Vagina (tissue), 2 donors: ENCODE measurements at places on chromosomes 1 and 21.

- no peak for DNase-seq
These were observed 161.5 kb downstream of the DNM3 start for GRCh38 chr1:172002725-172003345.

DNA sequence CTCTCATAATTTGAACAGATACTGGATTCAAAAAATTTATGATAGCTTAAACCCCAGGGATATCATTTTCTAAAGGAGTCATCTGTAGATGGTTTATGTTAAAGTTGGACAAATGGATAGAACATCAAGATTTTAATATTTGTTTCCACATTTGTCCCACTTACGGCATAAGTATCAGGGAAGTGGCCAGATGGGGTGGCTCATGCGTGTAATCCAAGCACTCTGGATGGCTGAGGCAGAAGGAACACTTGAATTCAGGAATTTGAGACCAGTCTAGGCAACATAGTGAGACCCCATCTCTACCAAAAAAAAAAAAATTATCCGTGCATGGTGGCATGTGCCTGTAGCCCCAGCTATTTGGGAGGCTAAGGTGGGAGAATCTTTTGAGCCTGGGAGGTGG, 229.1 kb downstream of the GPR52 start:
- no peak for DNase-seq

- DNase-seq, result no peak
These were observed 34.0 kb downstream of the ST6GALNAC5 start for GRCh38 chr1:76901158-76901767.

GRCh38 chr1:31815752-31816500, at the start of gene SPOCD1:
SPOCD1 (minus strand) TSS chr1:31816022; CDS start chr1:31815333, 689 bp downstream.
- peak; percentile 94 for DNase-seq

GRCh38 chr1:9421533-9421873, 117.8 kb upstream of the SLC25A33 start:
- no peak for DNase-seq

DNA sequence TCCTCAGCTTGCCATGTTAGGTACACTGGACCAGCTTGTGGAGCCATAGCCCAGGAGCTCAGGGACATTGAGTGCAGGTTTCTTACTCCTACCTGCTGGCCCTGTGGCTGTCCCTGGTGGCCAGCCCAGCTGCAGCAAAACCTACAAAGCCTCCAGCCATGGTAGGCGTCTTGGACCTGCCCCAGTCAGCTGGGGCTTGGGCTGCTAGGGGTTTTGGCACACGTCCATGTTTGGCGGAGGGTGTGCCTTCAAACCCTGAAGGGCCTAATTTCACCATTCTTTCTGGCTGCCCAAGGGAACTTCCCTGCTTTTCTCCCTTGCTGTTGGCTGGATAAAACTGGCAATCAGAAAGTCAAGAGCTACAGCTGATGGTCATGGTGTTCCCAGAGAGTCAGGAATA, 25.4 kb downstream of the HMGCS2 start:
- no peak for DNase-seq
